ENCODE measurements at places on chromosomes 1 and 21. TPM values are rescaled to one million over a fixed set of nuclear protein-coding genes. Genes with fewer than 3 reads are reported as not detected.

DNA sequence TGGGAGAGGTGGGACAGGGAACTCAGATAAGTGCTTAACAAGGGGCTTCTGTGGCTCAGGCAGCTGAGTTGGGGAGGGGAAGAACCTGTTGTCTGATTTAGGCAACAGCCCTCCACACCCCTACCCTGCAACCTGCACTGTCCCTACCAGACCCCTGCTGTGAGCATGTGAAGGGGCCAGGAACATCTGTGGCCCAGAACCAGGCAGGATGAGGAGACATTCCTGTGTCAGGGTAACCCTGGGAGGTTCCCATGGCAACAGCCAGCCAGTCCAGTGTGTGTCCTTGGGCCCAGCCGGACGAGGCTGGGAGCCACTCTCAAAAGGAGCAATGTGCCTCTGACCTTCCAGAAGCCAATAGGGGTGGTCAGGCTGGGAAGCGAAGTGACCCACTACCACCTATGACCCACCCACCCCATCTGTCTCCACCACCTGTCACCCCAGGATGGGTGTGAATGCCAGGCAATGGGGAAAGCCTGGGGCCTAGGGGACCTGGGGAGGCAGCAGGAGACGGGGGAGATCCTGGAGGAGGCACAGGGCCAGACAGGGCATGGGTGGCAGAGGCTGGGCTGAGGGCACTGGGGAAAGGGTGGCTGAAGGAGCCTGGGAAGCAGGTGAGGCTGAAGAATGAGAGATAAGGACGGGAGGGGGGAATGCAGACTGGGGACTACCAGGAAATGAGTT lies 5.0 kb upstream of the PMVK start:
- no peak for DNase-seq

DNA sequence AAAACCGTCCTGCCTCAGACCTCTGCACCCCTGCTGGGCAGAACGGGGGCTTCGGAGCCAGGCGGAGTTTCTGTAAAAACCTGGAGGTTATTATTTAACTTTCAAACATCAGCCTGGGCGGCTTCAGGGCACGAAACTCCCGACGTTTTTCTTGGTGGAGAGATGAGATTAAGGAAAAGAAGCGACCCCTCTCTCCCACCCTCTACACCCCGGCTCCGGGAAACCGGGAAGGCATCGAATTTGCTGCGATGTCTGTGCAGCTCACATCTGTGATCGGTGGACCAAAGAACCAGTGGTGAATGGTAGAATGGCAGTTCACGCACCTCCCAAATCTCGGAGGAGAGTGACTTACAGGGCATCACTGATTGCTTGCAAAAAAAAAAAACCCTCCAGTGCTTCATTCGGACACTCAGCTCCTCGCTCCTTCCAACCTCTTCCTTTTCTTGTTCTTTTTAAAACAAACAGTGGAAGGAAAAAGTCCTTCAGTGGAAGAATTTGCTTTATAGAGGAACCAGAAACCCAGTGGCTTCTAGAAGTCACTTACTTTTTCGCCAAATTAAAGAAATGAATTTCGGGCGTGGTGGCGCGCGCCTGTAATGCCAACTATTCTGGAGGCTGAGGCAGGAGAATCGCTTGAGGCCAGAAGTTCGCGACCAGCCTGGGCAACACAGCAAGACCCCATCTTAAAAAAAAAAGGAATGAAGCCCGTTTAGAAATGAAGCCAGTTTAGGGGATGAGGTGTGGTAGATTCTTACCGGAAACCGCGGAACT lies 884 bp downstream of the PHACTR4 start:
- DNase-seq: peak; percentile 59

DNA sequence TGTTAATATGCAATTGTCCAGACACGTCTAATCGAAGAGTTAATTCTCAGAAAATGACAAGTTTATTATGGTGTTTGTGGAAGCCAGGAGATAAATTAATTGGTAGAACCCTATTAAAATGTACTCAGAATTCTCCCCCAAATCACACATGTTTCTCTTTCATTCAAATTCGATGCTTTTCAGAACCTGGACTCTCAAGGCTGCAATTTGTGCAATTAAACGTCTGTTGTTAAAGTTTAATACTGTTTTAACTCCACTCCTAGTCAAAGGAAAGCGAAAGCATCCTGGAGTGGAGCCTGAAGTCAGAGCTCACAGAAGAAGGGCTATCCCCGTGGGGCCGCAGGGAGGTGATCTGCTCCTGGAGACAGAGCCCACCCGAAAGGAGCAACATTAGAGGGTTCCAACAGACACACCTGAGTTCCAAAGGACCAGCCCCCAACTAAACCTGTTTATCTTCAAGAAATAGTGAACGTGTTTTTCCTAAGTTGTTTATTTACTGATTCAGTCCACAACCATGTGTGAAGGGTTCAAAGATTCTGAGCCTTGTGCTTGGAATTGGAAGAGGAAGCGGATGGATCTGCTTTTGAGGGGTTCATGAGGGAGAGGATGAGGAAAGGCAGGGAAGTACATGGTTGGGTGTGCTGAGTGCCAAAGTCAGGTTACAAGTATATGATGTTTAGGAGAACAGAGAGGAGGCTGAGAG lies 68.0 kb upstream of the AKT3 start:
- peak; percentile 11 for DNase-seq

Gene ZNF326
- total RNA-seq: 17.9 TPM

GRCh38 chr1:187871177-187871845 lies 1042.6 kb downstream of the PLA2G4A start:
- no peak for DNase-seq

Data from activated naive CD4-positive, alpha-beta T cell treated with anti-CD3 and anti-CD28 coated beads for 36 hours (primary cell).